ENCODE measurements at places on chromosomes 5 and 9.

GRCh38 chr5:174223355-174223754, 177.8 kb downstream of the NSG2 start:
- no peak for DNase-seq

GRCh38 chr9:27367175-27367798, 70.3 kb upstream of the EQTN start:
- no peak for DNase-seq

DNA sequence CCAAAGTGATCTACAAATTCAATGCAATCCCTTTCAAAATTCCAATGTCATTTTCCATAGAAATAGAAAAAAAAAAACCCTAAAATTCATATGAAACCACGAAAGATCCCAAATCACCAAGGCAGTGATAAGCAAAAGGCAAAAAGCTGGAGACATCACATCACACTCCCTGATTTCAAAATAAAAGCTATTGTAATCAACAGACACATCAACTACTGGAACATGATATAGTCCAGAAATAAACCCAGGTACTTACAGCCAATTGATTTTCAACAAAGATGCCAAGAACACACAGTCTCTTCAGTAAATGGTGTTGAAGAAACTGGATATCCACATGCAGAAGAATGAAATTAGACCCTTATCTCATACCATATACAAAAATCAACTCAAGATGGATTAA, 224.0 kb downstream of the WDR70 start:
- DNase-seq = no peak

GRCh38 chr5:102875721-102876123, 120.6 kb downstream of the PAM start:
- DNase-seq = no peak

GRCh38 chr5:166625210-166625865, 1666.1 kb upstream of the WWC1 start:
- no peak for DNase-seq

DNA sequence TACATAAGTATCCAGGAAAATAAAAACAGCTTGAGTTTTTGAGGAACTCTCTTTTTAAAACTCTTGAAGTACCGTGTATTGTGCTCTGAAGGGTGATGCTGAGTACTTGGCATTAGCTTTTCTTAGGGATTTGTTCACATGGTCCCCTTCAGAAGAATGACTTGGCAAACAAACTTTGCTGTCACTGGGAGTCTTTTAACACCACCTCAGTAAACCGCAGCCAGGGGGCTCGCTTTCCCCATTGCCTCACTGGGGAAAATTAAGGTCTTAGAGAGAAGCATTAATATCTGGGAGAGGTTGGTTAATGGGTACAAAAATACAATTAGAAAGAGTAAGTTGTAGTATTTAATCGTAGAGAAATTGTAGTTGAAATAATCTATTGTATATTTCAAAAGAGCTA, 105.9 kb upstream of the DAP start:
- no peak for DNase-seq

DNA sequence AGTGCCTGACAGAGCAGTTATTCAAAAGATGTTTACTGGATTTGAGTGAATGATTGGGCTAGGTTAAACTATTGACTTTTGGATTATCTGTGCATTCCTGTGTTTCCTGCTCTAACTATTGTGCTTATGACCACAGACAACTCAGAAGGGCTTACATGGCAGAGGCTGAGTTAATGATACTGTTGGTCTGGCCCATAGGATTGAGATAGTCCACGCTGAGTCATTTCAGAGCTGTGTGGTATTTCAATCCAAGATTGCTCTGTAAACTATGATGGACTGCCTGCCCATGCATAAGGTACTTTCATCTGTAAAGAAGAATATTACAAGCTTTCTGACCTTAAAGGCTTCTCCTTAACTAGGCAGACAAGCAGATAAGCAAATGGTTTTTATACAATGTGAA, 49.1 kb upstream of the SLIT3 start:
- DNase-seq = no peak
